Stimulated activated CD4-positive, alpha-beta T cell treated with anti-CD3 and anti-CD28 coated beads, Interleukin-1b, Interleukin-23, amount 100 ng/mL, for 1 hour (primary cell): ENCODE measurements at places on chromosomes 16 and 17.

- DNase-seq, result no peak
Measured at GRCh38 chr16:60405286-60405685, 1631.0 kb downstream of the CDH8 start.

DNA sequence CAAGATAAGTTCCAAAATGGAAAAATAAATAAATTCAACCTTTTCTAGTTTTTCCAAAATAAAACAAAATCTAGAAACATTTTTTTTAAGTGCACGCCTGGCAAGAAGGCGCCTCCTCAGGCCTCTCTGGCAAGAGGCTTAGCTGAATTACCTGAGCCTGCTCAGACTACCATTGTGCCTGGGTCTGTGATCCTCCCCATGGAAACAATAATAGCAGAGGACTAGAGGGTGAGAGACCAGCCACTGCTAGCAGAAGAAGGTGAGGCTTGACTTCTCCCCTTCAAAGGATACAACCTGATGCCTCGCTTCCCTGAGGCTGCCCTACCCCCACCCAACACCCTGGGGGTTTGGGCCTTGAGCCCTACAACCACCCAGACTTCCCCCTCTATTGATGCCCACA is 14.8 kb downstream of the TERB1 start:
- no peak for DNase-seq

GRCh38 chr16:1378804-1379303 is 27.1 kb downstream of the GNPTG start:
- peak; percentile 51 for DNase-seq

DNA sequence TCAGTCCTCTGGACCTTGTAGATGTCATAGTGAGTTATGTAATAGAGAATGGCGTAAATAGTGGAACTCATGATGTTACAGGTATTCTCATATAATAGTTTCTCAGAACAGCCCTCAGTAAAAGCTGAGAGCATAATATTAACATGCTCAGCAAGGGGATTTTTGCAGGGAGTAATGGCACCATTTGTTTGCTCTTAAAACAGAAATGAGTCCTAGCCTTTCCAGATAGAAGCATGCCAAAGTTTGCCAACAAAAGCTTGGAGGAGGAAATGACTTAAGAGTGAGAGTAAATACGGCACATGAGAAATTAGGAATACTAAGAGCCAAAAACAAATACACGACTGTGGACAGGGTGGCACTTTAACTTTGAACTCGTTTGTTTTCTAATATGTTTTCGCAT is 198.4 kb downstream of the ANKFN1 start:
- no peak for DNase-seq

DNA sequence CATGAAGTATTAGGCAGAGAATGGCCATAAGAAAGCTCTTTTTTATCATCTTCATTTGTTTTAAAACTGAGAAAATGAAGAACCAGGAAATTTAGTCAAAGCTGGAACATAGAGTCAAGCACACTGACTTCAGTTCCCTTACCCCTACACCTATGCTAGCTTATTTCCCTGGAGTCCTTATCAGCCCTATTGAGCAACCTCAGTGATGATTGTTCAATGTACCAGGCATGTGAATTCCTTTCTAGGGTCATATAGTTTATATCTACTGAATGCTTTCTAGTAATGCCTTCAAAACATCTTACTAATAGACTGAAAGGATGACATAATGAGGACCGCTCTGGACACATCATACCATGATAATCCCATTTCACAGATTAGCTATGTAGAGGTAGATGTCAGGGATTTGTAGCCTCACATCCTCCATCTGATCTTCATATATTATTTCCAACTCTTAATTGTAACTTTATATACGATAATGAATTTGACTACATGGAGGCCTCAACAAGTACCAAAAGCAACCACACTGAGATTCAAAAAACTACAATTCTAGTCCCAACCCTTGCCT is 460.4 kb upstream of the DYNLRB2 start:
- no peak for DNase-seq

DNA sequence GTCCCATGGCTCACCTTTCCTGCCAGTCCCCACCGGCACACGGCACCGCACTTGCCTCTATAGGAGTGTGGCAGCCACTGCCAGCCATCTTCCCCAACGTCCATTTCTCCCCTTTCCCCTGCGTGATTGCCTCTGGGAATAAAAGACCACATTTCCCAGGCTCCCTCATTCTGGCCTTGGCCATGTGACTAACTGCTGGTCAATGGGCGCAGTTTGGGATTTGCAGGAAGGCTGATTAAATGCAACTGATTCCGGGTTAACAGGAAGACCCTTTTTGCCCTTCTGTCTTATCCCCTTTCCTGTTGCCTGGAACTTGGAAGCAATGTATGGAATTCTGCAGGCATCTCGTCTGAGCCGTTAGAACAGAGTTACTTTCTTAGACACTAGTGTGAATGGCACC is 3.0 kb downstream of the BTBD17 start:
- DNase-seq, result no peak

DNA sequence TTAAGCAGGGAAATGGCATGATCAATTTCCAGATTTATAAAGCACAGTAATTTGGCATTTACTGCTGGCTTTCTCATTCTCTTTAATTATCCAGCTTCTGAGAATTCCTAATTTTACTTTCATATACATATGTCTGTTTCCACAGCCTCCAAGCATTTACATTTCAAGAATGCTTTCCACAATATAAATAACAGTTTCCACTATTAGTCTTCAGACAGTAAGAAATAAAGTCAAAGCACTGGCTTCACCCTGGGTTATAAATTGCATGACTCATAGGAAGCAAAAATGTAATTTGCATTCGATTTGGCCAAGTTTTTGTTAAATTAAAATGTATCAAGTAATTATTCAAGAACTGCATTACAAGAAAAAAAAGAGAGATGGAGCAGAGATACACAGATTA is 53.5 kb downstream of the MPHOSPH6 start:
- no peak for DNase-seq

- no peak for DNase-seq
Measured at GRCh38 chr16:28524681-28525171, 14.0 kb downstream of the NUPR1 start.

GRCh38 chr16:82509691-82510430 is 116.9 kb upstream of the CDH13 start:
- no peak for DNase-seq

GRCh38 chr16:21301895-21302291 is 23.8 kb upstream of the CRYM start:
- DNase-seq, result no peak

DNA sequence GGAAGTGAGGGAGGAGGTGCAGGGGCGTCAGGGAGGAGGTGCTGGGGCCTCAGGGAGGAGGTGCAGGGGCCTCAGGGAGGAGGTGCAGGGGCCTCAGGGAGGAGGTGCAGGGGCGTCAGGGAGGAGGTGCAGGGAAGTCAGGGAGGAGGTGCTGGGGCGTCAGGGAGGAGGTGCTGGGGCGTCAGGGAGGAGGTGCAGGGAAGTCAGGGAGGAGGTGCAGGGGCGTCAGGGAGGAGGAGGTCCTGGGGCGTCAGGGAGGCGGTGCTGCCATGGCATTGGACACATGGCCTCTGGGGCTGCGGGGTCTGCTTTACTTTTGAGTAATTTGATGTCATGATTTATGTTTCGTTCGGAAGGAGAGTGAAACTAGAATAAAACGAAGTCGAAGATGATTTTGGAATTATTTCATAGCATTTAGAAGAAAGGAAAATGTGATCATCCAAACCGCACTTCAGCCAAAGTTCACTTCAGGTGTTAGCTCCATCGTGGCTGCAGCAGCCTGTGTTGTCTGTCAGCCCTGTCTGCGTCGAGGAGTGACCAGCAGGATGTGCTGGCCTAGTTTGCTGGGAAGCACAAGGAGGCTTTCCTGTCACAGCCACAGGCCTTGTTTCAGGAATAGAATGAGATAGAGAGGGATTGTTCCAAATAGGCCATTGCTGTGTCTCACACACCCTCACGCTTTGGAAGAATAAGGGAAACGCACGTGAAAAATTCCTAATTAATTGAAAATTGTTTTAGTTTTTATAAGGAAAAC is 42.8 kb downstream of the RAB11FIP3 start:
- no peak for DNase-seq

DNA sequence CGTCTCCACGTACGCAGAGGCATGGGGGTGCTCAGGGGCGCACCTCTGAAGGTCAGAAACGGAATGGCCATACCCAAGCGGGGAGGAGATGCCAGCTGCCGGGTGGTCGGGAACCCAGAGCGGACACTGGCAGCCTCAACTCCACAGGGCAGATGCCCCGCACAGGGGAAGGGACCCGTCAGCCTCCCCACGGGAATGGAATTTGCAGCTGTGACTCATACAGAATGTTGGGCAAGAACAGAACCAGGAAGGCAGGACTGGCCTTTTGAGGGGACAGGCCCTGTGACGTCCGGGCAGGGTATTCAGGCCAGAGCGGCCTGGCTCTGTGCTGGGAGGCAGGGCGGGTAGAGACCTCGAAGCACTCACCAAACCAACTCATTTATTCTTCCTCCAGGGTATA is 7.5 kb downstream of the TK1 start:
- no peak for DNase-seq

DNA sequence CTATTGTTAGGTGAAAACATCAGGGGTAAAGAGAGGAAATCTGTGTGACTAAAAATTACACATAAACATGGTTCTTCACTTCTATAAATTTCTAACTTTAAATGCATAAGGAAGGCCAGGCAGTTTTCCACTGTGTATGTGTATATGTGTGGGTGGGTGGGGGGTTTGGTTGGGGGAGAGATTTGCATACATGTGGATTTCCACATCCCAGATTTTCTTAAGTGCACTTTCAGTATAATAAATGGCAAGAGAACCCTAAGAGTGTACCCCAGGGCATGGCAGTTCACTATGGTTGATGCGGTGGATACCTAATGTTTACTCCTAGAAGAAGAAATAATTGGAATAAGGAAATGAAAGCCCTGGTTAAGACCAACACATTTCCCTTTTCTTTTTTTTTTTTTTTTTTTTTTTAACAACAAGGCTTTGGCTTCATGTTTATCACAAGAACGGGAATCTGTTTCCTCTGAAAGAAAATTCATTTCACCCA is 451.8 kb upstream of the CCL2 start:
- DNase-seq, result no peak

DNA sequence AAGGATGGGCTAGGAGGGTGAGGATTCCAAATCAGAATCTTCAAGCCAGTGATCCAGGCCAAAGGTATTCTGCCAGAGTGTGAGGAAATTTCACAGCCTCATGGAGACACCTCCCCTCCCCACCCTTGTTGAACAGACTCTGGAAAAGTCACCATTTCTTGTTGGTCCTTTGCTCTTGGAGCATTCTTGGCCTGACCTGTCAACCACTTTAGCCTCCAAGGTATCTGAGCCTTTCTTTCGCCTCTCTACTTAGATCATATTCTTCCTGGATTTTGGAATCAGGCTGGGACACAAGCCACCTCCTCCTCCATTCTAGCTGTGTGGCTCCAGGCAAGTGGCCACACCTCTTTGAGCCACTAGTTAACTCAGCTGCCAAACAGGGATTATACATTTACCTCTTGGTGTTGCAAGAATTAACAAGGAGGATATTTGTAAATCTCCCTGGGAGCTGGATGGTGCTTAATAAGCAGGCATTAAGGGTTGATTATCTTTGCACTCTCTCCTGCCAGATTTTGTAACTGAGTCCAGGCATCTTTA is 193.5 kb downstream of the WWOX start:
- no peak for DNase-seq

- no peak for DNase-seq
Measured at GRCh38 chr16:77920984-77921383, 101.4 kb upstream of the CLEC3A start.

GRCh38 chr16:87320510-87321227 is 3.5 kb upstream of the C16orf95 start:
- DNase-seq, result no peak

DNA sequence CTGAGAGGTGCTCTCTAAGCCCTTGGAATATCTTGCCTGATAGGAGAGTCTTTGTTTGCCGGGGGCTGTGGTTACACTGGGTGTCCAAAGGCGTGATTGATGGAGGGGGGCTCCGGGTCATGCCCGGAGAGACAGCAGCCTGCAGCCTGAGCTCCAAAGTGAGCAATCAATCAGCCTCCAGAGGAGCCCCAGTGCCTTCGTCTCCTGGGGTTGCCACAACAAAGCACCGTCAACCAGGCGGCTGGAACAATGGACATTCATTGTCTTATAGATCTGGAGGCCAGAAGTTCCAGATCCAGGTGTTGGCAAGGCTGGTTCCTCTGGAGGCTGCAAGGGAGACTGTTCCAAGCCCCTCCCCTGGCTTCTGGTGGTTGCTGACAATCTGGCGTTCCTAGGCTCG is 24.0 kb upstream of the GINS2 start:
- no peak for DNase-seq

DNA sequence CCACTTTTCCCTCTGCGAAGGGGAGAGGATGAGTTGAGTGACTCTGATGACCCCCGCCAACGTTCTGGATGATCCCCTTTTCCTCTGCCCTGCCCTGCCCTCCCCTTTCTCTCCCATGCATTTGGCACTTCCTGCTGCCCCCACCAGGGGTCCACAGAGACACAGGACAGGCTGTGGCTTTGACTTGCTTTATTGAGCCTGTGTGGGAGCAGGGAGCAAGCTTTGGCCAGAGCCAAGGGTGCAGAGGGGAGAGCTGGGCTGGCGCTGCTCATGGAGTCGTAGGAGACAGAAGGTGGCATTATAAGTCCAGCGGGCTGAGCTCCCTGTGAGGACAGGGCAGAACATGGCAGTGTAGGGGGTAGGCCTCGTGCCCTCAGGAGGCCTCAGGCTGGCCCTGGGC is 1.6 kb downstream of the PPY start:
- no peak for DNase-seq

DNA sequence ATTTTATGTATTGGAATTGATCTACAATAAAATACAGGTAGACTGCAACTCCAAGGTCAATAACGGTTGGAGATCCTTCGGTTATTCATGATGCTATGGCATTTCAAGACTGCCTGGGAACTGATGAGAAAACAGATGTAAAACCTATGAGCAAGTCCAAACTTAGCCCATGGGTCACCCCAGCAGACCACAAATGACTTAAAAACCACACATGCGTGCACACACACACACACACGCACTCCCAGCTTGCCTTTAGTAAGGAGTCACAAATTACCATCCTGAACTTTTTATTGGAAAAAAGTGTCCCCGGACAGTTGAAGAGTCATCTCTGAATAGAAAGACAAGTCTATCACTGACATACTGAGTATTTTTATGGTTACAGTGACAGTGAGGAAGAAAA is 26.7 kb downstream of the TRIM25 start:
- DNase-seq, result no peak

DNA sequence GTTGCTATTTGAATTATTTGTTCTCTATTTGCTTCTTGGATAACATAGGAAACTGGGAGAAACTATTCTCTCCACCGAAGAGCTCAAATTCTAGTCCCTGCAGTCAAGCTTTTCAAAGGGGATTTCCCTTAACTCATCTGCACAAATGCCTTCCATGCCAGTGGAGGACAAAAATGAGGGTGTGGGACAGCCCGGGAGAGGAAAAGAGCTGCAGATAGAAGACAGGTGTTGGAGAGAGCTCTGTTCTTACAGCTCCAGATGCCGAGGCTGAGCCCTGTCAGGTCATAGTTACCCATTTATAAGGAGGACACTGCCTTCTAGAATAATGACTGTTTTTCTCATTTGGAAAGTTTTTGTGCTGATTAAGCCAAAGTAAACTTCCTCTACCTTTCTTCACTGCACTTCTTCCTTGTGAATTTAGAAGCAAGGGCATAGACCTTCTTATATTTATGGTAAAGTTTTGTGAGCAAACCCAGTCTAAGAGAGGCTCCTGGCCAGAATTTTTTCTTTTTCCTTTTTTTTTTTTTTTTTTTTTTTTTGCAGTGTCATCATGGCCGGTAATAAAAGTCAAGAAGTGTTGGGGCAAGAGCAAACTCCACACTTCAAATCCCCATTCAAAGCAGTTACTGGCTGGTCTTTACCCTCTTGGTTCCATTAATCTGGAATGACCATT is 177.2 kb downstream of the ABCC12 start:
- no peak for DNase-seq
